ENCODE measurements at places on chromosomes 6 and 20.

DNA sequence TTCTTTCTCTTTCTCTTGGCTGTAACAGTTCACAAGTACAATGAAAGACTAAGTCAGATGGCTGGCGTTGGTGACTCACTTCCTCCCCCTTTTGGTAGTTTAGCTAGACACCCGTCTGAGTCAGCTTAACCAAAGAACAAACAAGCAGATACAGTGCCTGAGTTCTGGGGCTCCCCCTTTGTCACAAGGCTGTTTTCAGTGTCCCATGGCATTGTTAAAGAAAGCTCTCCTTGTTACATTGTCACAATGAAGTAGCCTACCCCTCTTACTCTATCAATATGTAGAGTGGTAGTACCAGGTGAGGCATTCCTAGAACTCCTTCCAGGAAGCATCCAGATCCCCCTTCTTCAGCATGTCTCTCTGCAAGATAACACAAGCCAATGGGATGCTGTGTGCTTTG is 38.6 kb downstream of the KIAA0408 start:
- peak; percentile 92 for DNase-seq

GRCh38 chr6:3612341-3613041 is 139.0 kb downstream of the PXDC1 start:
- peak; percentile 96 for DNase-seq

DNA sequence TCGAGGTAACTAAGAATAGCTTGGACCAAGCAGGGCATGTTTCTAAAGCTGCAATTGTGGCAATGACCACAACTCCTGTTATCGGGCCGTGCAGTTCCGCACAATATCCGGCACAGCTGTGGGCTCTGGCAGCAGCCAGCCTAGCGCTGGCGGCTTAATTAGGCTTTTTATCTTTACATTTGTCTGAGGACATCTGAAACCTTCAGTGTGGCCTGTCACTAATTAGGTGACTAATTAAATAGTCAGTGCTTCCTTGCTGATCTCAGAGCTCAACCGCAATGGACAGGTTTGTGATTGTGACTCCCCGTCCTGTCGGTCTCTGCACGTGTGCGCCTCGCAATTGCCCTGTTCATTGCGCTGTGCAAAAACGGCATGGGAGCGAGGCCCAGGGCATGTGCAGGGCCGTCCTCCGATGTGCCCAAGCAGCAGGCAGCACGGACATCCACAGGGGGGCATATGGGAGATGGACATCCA is 134.8 kb upstream of the INSM1 start:
- no peak for DNase-seq

GRCh38 chr6:22113026-22113766 is 183.6 kb downstream of the PRL start:
- peak; percentile 97 for DNase-seq

GRCh38 chr6:73177221-73177944 is 47.9 kb downstream of the KHDC1L start:
- DNase-seq, result no peak

- DNase-seq, result no peak
Observed at GRCh38 chr20:39825524-39825923, 863.4 kb downstream of the DHX35 start.

DNA sequence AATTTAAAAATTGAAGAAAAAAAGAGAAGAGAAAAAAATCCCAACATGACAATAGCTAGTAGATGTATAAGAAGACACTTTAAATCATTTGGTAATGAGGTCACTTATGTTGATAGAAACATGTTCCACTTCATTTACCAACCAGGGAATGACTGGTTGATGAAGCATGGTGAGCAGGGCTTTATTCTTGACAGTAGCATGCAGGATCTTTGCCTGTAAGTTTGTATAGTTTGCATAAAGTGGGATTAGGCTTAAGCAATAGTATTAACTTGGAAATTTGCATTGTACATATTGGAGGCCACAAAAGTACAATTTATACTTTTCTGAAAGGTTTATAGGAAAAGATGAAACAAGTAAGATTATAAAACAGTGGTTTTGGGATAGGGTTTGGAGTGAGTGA is 67.0 kb downstream of the NOX3 start:
- no peak for DNase-seq

GRCh38 chr6:144285548-144285797 is 338 bp downstream of the UTRN start:
- no peak for DNase-seq

DNA sequence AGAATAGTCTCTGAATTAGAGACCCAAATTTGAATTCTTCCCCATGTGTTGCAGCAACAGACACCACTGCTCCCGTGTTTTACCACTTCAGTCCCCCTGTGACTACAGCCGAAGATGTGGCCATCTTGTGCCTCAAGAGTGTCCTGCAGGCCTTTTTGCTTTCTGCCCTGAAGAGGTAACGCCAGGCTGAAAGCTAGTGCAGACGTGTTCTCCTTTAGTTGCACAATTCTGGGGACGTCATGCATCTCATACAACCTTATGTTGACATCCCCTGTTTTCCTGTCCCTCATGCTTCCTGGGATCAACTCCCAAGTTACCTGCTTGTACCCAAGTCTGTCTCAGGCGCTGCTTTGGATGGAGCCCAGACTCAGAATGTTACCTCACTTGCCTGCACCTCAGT is 69.1 kb upstream of the SLC22A23 start:
- DNase-seq, result no peak

GRCh38 chr20:49693435-49694171 is 20.1 kb downstream of the B4GALT5 start:
- DNase-seq, result no peak

DNA sequence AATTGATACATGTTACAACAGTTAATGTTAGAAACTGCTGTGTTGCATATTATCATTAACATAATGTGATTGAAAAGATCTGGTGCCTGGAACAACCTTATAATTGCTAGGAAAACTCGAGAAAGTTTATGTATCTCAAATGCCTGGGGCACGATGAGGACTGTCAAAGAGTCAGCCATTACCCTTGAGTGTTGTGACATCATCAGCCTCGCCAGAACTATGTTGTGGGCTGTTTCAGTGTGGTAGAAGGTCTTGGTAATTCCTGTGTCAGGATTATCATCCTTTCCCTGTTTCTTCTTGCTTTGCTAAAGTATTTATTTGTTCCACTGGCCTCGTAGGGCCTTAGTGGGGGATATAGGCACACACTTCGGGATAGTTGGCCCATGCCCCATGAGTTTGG is 185.1 kb downstream of the DTNBP1 start:
- peak; percentile 46 for DNase-seq

DNA sequence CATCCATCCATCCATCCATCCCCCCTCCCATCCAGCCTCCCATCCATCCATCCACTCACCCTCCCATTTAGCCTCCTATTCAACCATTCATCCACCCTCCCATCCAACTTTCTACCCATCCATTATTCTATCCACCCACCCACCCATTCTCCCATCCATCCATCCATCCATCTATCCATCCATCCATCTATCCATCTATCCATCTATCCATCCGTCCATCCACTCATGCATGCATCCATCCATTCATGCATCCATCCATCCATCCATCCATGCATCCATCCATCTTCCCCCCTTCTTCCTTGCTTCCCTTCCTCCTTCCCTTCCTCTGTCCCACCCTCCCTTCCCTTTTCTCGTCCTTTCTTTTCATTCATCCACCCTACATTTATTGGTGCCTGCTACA is 4.8 kb upstream of the BPIFB4 start:
- no peak for DNase-seq

DNA sequence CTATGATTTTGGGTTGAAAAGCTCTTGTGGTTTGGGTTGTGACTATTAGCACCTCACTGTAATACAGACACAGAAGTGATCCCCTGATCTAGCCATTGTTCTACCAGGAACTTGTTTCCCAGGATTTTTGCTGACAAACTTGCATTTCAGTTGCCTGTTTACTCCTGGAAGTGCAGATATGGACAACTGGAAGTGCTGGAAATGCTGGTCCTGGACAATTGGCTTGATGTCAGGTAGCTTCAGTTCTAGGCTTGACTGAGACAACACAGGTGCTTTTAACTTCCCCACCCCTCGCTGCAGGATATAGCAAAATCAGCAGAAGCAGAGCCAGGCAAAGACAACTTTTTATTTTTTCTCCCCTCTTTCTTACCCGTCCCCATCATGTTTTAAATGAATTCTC is 27.1 kb upstream of the FBXO30 start:
- no peak for DNase-seq

- DNase-seq, result peak; percentile 97
Observed at GRCh38 chr6:33785778-33786177, 3.2 kb downstream of the LEMD2 start.

GRCh38 chr6:16404456-16404855 is 166.1 kb downstream of the GMPR start:
- DNase-seq, result no peak

DNA sequence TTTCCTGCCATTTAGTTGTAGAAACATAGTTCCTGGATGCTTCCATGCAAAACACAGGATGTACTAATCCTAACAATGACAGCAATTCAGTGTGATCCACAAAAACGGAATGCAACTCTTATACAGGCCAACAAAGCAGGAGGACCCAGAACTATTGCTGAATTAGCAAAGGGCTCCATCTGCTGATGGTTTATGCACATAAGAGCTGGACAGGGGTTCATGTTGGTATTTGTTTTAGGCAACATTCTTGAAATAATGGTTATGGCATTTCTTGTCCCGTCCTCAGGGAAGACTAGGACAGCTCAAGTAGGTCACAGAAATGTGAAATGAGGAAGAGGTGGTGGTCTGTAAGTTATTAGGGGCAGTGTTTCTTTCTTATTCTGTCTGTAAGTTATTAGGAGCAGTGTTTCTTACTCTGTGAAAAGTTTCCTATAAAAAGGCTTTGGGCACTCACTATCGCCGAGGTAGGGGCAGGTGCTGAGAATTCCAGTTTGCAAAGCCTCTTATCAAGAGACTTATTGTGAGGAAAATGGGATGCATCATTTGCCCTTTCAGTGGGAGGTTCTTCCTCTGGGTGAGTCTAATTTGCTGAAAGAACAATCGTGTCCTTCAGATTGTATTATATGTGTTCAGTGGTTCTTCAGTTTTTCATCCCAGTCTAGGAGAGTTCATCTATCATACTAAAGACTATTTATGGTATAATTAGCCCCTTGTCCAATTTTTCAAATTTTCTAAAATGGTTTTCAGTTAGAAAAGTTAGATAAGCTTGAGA is 171.1 kb downstream of the MCHR2 start:
- DNase-seq, result peak; percentile 72

GRCh38 chr6:53598265-53598907 is 53.5 kb upstream of the GCLC start:
- DNase-seq, result no peak

- DNase-seq, result no peak
Observed at GRCh38 chr6:12992770-12993169, 276.2 kb downstream of the PHACTR1 start.

- no peak for DNase-seq
Observed at GRCh38 chr20:42553374-42553773, 636.3 kb downstream of the PTPRT start.

DNA sequence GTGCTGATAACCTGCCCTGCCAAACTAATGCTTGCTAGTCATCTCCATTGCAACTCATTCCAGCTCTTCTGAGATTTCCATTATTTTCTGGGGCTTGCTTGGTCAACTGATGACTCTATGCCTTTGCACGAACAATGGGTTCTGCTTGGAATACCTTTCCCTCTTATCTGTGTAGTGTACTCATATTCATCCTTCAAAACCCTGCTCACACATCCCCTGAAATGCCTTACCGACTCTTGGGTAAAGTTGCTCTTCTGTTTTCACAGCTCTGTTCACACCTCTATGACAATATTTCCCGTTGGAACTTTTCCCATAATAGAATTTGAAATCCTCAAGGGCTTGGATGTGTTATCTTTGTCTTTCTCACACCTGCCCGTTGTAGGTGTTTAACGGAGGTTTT is 331.0 kb upstream of the SOX4 start:
- DNase-seq, result no peak

DNA sequence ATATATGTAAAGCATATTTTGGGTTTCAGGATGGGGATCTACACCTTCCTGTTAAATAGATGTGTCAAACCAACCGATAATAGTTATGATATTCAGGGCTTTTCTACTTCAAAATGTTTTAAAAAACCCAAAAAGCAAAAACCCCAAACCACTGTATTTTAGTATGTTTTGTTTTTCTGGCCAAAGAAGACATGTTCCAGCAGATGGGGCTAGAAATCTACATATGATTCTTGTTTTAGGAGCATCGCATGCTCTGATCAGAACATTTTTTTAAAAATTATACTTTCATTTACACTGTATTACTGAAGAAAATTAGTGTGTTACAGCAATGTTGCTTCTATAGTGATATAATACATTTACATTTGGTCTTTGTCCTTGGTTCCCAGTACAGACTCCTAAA is 11.0 kb downstream of the RMND1 start:
- peak; percentile 48 for DNase-seq
